Cardiac septum (tissue), 1 donor: ENCODE measurements at places on chromosomes 12 and 14. TPM values are rescaled to one million over a fixed set of nuclear protein-coding genes. Genes with fewer than 3 reads are reported as not detected.
A peak's percentile ranks its signal among the peaks of the same experiment; 100 is the strongest.

PAX9 gene
- not detected for total RNA-seq

CCDC38 gene
- total RNA-seq, result not detected

TAS2R46 gene
- total RNA-seq, result 0.78 TPM

GRCh38 chr12:50642761-50643160 lies 121.1 kb upstream of the ATF1 start:
- no peak for DNase-seq

DNA sequence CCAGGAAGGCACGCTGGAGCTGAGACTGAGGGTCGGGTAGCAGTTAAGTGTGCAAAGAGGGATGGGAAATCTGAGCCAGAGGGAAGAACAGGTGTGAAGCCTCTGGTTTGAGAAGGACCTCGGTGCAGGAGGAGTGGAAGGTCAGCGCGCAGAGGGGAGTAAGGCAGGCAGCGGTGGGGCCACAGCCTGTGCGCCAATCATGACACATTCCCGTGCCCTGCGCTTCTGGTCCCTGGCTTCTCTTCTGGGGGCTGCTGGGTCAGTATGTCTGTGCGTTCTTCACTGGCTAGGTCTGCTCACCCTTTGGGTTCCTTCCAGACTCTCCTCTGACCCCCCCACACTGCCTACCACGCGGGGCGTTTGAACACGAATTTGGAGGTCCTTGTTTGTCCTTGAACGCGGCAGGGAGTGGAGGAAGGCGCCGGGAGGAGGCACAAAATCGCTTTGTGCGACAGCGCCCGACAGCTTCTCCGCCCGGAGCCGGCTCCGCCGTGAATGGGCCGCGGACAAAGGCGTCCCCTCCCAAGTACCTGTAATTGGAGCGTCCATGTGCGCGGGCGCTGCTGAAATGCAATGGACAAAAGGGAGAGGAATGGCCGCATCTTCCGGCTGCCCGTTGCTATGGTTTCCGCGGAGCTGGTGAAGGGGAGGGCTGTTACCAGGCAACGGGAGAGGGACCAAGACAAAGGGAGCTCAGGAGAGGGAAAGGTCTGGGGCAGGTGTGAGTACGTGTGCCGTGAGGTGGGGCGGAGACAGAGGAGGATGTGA lies 207.2 kb upstream of the SRRM4 start:
- DNase-seq, result no peak

DNA sequence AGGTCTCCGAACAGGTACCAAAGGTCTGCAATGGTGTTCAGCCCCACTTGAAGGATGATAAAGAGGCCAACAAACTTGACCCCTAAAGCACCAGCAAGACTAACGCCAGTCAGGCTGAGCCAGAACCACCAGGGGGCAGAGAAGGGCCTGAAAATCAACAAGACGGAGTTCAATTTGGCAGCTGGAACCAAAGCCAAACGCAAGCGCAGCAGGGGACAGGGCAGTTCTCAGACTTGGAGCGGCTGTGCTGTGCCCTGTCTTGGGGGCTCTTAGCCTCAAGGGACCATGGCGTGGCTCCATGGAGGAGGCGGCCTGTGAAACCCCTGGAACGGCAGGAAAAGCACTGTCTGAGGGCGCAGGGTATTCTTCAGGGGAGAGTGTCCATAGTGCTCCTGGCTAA lies 19.6 kb downstream of the POMT2 start:
- no peak for DNase-seq

DNA sequence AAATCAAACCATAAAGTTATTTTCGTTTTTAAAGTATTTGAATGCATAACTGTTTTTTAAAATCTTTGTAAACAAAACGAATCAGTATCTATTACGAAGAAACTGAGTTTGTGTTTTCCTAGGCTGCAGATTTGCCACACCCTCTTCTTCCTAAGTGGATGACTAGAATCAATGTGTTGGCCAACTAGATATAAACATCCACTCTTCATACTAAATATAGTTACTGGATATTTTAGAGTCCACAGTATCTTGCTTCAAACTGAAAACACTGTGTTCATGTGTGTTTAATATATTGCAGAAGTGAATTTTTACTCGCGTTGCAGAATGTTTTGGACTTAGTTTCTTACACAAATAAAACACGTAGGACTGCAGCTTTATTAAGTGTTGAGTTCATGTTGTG lies 63.2 kb downstream of the KLHL28 start:
- DNase-seq, result no peak

DNA sequence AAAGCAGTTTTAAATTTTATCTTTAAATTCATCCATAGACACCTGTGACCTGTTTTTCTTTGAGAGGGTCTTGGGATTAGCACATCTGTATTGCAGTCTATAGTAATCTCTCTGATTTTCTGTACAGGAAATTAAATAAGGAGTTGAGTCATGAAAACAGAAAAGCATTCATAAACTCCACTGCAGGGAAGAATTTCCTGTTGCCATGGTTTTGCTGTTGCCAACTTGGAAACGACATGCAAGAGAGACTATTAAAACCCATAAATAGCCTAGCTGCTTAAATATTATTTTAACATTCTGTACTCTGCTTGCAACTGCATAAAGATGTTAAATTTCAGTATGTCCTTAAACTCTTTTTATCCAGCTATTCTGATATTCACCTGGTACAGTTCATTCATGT lies 281.0 kb upstream of the RGS6 start:
- no peak for DNase-seq

DNA sequence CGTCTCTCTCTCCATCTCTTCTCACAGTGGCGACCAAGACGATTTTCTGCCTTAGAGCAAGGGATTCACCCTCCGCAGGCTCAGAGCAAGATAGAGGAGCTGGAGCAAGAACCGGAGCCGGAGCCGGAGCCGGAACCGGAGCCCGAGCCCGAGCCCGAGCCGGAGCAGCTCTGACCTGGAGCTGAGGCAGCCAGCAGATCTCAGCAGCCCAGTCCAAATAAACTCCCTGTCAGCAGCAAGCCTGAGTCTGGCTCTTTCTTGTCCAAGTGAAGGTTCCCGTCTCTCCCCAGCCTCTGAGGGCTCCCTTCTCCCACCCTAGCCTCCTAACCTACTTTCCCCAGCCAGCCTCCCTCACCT lies 5.9 kb downstream of the LAG3 start:
- DNase-seq, result no peak

DNA sequence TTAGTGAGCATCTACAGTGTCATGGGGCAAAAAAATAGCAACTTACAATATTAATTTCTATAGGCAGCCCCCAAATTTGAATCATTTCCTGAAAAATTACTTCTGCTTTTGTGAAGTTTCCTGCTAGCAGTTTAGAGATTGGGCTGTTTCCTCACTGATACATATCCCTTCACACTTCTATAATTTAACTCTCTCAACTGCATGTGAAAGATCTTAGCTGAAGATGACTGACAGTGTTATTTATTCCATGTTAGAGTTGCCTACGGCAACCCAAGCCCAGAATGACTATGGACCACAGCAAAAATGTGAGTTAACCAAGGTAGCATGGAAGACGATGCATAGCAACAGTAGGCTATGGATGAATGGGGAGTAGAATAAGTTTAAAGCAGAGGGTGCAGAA lies at the start of gene KLRG1:
Gene KLRG1, plus strand, starts transcription at position 134 of the 400 bp plus-strand sequence. Its CDS starts 90 bp downstream, at position 224.
- DNase-seq, result no peak

DNA sequence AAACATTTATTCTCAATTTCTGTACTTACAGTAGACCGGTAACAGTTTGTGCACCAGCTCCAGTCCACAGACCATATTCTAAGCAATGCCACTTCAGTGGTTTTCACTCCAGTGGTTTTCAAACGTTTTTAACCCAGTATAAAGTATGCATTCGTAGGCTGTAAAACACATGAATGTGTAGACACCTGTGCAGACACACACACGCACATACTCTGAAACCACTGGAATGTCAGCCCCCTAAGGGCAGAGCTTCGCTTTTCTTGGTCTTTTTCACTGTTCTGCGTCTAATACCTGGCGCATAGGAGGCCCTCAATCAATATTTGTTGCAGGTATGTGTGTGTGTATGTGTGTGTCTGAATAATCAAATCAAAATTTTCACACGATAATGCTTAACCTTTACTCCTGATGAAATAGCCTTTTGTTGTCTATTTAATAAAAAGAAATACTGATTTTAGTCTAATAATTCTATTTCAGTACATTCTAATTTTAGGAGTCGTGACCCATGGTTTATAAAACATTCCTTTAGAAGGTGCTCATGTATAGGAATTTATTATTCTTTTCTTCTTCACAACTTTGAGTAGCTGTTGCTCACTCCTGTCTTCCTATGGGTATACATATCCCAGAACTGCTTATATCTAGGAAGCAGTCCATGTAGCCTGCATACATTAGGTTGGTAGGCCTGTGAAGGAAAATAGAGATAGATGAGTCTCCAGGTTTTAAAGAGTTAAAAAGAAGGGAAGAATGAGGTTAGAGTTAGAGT lies 73.6 kb upstream of the REP15 start:
- DNase-seq, result no peak

- no peak for DNase-seq
These were observed 33.8 kb downstream of the GIT2 start for GRCh38 chr12:109962398-109962797.

- DNase-seq, result no peak
These were observed 69.6 kb upstream of the SLCO1C1 start for GRCh38 chr12:20625531-20625930.

DNA sequence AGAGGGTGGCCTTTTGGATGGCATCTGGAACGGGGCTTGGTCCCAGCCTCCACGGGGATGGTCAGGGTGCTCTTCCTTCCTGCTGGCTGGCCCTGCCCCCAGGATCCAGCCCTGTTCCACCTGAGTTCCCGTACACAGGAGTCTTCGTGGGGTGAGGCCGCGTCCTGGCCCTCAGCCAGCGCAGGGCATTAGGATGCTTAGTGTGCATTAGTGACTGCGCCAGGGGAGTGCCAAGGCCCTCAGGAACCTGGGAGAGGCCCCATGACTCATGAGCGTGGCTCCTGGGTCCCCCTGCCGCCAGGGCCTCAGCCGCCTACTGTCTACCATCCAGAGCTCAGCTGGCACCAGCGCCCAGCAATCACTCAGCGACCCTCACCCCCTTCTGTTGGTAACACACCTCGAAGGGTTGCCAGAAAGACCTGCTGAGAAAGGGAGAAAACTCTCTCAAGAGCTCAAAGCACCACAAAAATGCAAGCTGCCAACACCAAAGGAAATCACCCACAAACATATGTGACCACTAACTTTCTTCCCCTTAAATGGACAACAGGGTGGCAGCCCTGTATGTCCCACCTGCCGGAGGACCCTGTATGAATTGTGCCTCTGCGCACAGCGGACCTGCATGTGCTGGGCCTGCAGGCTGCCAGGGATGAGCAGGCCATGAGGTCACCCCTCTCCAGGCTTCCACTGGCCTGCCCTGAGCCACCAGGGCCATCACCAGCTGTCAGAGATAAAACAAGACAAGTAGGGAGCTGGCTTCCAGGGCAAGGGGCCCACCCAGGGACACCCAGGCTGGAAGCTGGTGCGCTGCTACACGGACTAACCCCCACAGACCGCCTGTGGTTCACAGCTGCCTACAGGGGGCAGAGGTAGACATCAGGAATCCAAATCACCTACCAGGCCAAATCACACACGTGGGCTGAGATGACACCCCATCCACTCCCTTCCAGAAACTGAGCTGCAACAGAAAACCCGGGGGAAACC lies 28.7 kb downstream of the CCDC85C start:
- DNase-seq, result peak; percentile 87

DNA sequence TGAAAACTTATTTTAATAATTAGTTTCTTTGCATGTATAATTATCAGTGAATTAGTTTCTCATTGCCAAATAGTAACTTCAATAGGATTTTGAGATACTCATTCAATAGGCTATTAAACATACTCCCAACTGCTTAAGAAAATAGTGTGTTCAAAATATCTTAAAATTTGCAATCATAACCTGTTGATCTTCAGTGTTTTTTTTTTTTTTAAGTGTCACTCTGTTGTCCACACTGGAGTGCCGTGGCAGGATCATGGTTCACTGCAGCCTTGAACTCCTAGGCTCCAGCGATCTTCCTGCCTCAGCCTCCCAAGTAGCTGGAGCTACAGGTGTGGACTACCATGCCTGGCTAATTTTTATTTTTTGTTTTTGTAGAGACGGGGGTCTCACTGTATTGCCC lies 1.5 kb upstream of the YARS2 start:
- no peak for DNase-seq

DNA sequence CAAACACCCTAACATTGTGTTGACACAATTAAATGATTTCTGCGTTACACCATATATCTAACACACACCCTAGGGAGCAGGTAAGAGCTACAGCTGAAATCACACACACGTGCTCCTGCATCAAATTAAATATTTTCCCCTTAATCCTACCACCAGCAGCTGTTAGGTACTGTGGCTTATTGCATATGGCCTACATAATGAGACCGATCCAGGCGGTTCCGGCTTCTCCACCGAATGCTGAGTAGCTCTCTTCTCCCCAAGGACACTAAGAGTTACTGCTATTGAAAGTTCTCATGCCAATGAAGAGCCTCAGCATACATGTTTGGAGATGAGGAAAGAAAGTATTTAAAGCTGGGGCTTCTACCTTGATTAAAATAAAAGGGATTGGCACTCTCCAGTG lies 472.2 kb upstream of the STXBP6 start:
- DNase-seq, result no peak

- DNase-seq, result peak; percentile 47
These were observed 47.9 kb upstream of the MEG3 start for GRCh38 chr14:100777818-100778525.

DNA sequence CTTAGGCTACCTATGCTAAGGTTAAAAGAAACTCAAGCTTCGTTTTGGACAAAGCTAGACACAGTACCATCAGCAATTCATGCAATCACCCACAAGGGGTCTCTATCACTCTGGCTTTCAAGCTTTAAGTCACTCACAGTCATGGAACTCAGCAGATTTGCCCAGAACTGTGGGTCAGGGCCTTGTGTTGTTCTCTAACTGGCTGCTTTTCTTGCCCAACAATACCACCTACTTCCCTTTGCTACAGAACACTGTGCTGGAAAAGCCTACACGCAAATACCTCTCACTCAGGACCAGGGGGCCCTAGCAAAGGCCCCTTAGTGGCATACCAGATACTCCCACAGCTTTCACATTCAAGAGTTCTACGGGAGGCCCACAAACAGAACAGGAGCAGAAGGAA lies 9.1 kb downstream of the NEMP1 start:
- DNase-seq, result no peak

- DNase-seq, result no peak
These were observed 53.6 kb downstream of the FBXO34 start for GRCh38 chr14:55324812-55325211.

DNA sequence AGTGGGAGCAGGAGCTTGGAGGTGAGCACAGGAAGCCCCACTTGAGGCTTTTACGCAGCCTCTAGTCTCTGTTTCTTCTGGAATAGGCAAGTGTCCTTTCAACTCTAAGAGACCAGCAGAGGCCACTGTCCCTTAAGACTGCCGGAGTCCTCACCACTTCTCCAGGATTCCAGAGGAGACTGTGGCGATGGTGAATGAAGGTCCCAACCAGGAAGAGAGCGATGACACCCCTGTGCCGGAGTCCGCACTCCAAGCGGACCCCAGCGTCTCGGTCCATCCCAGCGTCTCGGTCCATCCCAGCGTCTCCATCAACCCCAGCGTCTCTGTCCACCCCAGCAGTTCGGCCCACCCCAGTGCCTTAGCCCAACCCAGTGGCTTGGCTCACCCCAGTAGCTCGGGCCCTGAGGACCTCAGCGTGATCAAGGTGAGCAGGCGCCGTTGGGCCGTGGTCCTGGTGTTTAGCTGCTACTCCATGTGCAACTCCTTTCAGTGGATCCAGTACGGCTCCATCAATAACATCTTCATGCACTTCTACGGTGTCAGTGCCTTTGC lies 442 bp downstream of the FLVCR2 start:
- no peak for DNase-seq
